Activated naive CD8-positive, alpha-beta T cell treated with anti-CD3 and anti-CD28 coated beads, Interleukin-2, amount 10 ng/mL, durations not matched to agents 7 days and 5 days (primary cell): ENCODE measurements at places on chromosomes 1 and 21. TPM values are rescaled to one million over a fixed set of nuclear protein-coding genes. Genes with fewer than 3 reads are reported as not detected.
A peak's percentile ranks its signal among the peaks of the same experiment; 100 is the strongest.

Gene KAZN
- total RNA-seq = 0.91 TPM

Gene FAM78B
- not detected for total RNA-seq

GRCh38 chr1:54699936-54700525 is 15.6 kb upstream of the TTC4 start:
- peak; percentile 6 for DNase-seq
- H3K4me1 ChIP-seq = no peaks in the 10 kb centered on the region
- no peak overlapping the region for H3K4me3 ChIP-seq
- peaks cover 3% of the 10 kb centered on the region for H3K27me3 ChIP-seq
- H3K36me3 ChIP-seq = no peaks in the 10 kb centered on the region
- H3K27ac ChIP-seq = no peak overlapping the region

Gene DMBX1
- 0.11 TPM for total RNA-seq

Gene IRF6
- 2.0 TPM for total RNA-seq

Gene OR2T29
- not detected for total RNA-seq

Gene CNTN2
- total RNA-seq = not detected
